ENCODE measurements at places on chromosomes 7 and 10.

GRCh38 chr10:101063050-101063525 lies 1.3 kb downstream of the KAZALD1 start:
- no peak for DNase-seq

GRCh38 chr7:130875265-130875741 lies 141.3 kb upstream of the KLF14 start:
- no peak for DNase-seq

DNA sequence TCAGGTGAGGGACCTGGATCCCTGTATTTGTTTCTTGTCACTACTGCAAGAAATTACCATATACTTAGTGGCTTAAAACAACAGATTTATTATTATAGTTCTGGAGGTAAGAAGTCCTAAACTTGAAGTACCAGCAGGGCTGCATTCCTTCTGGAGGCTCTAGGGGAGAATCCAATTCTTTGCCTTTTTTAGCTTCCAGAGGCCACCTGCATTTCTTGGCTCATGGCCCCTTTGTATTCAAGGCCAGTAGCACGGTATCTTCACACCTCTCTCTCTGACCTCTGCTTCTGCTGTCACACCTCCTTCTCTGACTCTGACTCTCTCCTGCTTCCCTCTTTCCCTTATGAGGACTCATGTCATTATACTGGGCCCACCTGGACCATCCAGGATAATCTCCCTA lies 2.2 kb upstream of the LHPP start:
- DNase-seq, result no peak

DNA sequence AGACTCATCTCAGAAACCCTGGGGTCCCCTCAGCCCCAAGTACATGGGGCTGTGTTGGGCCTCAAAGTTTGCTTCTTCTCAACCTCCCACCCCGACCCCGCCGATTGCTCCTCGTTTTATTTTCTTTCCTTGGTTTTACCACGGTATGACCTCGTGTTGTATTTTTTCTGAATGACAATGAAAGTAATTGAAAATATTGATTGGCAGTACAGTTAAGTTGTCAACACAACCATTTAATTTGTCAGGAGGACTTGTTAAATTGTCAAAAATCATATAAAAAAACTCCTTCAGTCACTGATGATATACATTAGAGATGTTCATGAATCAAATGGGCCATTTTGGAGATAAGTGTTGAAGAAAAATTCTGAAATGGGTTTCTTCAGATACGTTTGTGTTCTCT lies 520.7 kb downstream of the LRMDA start:
- no peak for DNase-seq

DNA sequence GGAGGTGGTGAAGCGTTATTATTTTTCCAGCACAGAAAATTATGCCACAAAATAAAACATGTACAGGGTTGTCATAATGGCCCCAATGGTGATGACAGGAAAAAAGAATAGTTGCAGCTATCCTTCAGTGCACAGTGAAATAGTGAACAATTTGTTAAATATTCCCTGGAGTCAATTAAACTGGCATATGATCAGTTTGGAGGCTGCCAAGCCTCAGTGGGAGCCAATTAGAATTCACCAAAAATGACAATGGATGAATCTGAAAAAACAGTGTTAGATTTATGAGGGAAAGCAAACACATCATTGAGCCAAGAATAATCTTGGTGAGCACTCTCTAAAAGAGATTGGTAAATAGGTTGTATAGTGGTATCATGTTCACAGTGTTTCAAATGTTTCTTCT lies 146.3 kb downstream of the OTUD1 start:
- DNase-seq, result no peak

- DNase-seq, result no peak
These were observed 17.6 kb upstream of the PRXL2A start for GRCh38 chr10:80390740-80391139.

DNA sequence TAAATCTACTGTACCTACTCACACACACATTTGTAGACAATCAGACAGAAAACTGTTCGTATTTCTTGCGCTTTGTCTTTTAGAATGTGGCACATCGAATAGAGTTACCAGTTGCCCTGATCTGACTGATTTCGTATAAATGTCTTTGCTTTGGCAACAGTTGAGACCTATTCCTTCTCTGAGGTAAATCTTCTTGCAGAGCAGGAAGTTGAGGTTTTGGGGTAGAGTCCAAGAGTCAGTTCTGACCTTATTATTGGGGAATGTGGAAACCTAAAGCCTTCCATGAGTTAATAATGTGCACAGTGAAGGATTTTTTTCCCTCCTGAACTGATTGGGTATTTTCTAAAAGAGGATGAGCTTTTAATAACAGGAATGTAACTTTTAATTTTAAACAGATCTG lies 135.3 kb downstream of the KIAA1217 start:
- no peak for DNase-seq

DNA sequence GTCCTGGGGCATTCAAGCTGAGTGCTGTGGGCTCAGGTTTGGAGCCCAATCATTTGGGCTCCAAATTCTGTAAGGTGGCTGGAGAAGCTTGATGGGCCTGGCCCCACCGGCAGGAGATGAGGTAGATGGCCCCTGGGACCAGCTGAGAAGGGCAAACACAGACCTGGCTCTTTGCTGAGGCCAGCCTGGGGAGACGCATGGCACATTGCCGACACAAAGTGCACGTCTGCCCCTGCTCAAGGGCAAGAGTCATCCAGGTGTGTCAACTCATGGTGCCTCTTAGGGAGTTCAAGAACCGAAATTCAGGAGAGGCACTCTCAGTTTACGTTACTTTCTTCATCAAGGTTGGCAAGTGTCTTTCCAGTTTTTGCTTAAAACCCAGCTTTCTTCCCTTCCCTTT lies 227.5 kb downstream of the LRMDA start:
- DNase-seq, result no peak

All from inflammatory macrophage (primary cell).